CD4-positive, alpha-beta T cell treated with Interleukin-6 for 4 hours (primary cell): ENCODE measurements at places on chromosomes 2 and 18.

DNA sequence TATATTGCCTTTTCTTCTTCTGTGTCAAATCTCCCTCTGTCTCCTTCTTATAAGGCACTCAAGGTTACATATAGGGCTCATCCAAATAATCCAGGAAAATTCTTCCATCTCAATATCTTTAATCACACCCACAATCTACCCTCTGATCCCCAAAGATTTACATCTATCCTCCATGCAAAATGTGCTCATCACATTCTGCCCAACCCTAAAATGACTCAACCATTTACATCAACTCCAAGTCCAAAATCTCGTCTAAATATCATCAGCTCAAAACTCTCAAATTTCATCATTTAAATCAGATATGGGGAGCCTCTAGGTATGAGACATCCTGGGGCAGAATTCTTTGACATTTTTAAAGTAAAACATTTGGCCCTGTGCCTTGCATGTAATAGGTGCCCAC, 1349.8 kb downstream of the SUCLG1 start:
- DNase-seq, result no peak

DNA sequence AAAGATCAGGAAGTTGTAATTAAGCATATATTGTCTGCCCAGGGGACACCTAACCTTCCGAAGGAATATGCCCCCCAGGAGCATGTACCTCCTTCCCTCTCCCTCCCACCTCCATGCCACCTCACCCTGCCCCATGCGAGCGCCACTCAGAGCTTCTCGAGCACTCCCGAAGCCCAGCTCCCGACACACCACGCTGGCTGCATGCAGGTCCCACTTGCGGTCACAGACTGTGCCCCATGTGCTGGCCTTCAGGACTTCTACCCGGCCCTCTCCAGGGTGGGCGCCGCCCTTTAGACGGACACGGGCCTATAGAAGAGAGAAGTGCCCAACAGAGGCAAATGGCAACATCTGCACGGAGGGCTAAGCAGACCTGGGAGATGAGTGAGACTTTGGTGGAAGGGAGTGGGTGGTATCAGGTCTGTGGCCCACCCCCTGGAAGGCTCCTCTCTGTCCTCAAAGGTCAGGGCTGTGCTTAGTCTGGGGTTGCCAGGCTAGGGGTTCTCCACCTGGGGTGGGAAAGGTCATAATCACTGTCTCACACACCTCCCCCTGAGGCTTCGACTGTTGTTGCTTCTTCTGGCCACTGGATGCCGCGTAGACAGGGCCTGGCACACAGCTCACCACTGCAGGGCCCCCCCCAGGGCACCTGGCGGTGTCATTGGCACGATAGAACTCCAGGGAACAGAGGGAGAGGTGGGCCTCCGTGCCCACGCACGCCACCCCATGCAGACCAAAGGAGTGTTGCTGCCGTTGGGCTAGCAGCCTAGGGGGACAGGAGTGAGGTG, 6.6 kb downstream of the HTRA2 start:
- DNase-seq, result no peak

DNA sequence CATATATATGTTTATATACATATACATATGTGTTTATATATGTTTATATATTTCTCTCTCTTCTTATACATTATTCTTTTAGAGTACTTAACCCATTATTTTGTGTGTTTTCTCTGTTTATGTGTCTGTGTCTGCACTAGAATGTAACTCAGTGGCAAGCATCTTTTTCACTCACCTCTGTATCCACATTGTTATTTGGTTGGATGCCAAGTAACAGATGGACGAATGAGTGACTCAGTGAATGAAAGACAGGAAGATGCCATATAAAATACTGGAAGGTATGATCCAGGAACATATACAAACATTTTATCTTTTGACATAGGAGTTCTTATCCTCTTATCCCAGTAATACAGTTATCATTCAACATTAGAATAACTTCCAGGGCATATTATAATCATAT, 684.8 kb downstream of the RNF144A start:
- DNase-seq, result no peak

GRCh38 chr2:222860740-222861410, at the start of gene ACSL3:
TSS of gene ACSL3 (plus strand) at chr2:222861036. CDS start at chr2:222908773, 47,737 bp downstream.
- peak; percentile 91 for DNase-seq

- peak; percentile 53 for DNase-seq
These were observed 743 bp downstream of the XPO1 start for GRCh38 chr2:61537277-61537949.

DNA sequence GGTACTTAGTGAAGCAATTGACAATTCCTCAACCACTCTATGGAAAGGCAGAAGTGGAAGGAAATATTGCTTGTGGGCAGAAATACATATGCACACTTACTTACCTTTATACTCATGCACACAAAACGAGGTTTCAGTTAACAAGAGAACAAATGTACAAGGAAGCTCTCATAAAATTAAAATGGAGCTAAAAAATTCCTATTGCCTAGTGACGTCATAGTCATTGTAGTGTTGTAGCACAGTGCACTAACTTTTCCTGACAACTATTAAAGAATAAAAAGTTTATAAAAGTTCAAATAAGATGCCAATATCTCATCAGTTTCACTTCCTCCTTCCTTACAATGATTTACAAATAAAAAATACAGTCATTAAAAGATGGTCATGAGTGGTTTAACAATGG, 1161.9 kb upstream of the NRXN1 start:
- DNase-seq, result no peak

- no peak for DNase-seq
These were observed 34.8 kb downstream of the PPP1R1C start for GRCh38 chr2:182020286-182021070.

- DNase-seq, result no peak
These were observed 30.9 kb upstream of the IER3IP1 start for GRCh38 chr18:47206945-47207637.

DNA sequence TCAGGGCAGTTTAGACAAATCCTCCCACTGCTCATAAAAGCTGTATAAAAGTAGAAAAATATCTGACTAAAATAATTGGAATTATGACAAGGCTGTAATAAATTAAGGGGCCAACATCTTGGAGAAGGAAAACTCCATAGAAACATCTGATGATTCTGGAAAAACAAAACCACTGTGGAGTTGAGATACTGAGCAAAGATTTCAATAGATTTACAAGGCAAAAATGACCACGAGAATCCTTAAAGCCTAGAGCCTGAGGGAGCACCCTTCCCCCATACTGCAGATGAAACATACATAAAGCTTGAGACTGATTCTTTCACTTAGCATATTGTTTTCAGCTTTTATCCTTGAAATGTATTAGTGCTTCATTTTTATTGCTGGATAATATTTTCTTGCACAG, 286.4 kb upstream of the MMADHC start:
- DNase-seq, result no peak

DNA sequence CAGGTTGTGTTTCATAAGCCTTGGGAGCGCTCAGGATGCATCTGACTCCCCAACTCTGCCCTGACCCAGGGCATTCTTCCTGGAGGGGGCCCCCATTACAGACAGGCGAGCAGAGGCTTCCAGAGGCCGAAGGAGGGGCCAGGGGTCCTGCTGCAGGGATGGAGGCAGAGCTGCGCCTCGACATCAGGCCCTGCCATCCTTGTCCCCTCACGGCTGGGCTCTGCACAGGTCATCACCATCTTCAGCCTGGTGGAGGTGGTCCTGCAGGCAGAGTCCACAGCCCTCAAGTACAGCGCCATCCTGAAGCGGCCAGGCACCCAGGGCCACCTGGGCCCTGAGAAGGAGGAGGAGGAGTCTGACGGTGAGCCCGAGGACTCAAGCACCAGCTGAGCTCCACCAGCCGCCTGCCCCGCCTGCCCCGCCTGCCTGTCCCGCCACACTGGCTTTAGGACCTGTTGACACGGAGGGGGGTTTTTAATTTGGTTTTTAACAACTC, 42.3 kb upstream of the ALPP start:
- DNase-seq, result no peak

GRCh38 chr2:232288489-232289030, 90.0 kb upstream of the ALPP start:
- no peak for DNase-seq

DNA sequence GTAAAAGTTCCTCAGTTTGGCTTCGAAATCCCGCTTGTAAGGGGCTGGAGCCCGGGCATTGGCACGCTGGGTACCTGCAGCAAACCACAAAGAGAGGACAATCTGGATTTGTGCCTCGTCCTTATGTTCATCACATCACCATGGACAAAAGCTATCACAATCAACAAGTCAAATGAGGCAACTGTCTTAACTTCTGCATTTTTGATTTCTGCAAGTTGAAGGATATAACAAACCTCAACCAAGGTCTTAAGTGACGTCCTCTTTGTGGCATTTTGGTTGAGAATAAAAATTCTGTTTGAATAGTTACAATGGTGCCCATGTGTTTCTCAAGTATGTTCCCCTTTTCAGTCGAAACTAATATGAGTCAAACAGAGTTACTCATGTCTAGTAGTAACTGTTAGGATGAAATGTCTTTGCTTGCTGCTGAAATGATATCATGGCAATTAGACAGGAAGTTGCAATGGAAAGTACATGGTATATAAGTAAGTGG, 70.8 kb upstream of the STK17B start:
- no peak for DNase-seq

- no peak for DNase-seq
These were observed 182.5 kb upstream of the HDAC4 start for GRCh38 chr2:239583171-239583878.

GRCh38 chr2:180322781-180323180, 315.7 kb upstream of the CWC22 start:
- no peak for DNase-seq

- no peak for DNase-seq
These were observed 92.3 kb downstream of the CLIP4 start for GRCh38 chr2:29207352-29208148.

GRCh38 chr2:174717273-174717672, 47.0 kb downstream of the CHRNA1 start:
- peak; percentile 46 for DNase-seq

DNA sequence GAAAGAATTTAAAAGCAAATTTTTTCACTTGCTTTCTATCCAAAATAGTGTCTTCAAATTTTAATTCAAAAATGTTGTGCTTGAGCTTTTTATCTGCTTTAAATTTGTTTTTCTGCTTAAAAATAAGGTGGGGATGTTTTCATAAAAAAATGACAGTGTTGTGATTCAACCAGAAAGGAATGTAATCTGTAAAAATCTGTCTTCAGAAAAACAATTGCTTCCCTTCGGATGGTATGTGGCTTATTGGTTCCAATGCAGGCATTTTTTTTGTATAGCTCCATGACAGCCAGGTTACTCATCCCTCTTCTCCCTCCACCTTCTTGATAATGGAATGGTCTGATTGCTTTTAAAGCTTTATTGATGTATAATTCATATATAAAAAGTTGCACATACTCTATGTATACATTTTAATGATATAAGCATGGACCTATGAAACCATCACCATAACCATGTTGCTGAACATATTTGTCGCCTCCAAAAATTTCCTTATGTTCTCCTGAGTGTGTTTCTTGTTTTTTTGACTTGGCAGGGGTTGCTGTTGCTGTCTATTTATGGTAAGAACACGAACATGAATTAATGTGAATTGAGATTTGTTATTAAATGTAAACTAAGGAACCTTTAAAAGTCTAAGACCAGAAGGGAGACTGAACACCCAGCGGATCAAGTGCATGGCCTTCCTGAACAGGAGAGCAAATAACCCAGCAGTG, 363.7 kb upstream of the SPHKAP start:
- DNase-seq, result no peak

GRCh38 chr2:178528647-178529046, 48.4 kb downstream of the PLEKHA3 start:
- no peak for DNase-seq

DNA sequence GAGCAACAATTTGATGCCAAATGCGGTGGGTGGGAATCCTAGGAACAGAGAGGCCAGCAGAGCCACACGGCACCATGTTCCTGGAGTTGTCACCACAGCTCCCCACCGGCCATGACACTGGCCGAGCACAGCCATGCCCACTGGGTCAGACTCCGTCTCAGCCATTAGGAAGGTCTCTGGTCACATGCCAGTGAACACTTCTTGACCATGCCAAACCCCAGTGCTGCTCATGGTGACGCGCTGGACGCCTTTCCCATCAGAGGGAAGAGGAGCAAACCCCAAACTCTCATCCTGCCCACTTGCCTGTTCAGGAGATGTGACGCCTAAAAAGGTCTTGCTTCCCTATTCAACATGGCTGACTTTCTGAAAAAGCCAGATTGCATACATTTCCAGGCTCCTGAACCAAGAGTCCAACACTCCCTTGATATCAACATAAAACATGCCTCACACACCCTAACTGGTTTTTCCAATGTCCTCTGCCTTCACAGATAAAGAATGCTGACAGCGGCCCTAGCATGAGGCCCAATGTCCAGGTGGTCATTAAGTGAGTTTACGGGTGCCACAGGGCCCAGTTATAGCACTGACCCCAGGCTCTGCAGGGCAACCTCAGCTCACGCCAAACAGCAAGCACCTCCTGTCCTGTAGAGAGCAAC, 31.9 kb downstream of the TFCP2L1 start:
- no peak for DNase-seq

DNA sequence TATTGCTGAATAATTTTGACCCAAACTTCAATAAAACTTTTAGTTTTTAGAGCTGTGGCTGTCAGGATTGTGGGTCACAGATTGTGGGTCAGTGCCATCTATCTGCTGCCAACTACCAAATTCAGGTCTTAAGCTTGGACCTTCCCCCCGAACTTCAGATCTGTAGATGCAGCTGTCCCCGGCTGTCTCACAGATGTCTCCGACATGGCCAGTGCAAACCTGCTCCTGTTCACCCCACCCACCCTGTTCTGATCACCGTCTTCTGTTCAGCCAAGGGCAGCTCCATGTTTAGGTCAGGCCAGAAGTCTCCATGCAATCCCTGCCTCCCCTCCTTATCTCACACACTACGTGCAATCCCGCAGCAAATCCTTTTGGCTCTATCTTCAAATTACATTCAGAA, 175.0 kb downstream of the PRKCE start:
- no peak for DNase-seq

- no peak for DNase-seq
These were observed 889 bp downstream of the ZC3H15 start for GRCh38 chr2:186486651-186487647.

- DNase-seq, result no peak
These were observed 56.0 kb downstream of the SERPINB7 start for GRCh38 chr18:63831080-63831788.

- DNase-seq, result no peak
These were observed 710.0 kb downstream of the LRRTM4 start for GRCh38 chr2:76812156-76812555.

- DNase-seq, result no peak
These were observed 29.1 kb upstream of the RNU4ATAC start for GRCh38 chr2:121501554-121501953.

GRCh38 chr2:18232731-18233438, 327.6 kb downstream of the RDH14 start:
- DNase-seq, result no peak

DNA sequence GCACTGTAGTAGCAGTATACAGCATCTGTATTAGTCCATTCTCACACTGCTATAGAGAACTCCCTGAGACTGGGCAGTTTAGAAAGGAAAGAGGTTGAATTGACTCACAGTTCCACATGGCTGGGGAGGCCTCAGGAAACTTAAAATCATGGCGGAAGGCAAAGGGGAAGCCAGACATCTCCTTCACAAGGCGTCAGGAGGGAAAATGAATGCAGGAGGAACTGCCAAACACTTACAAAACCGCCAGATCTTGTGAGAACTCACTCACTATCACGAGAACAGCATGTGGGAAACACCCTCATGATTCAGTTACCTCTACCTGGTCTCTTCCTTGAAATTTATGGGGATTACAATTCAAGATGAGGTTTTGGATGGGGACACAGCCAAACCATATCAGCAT, 25.4 kb downstream of the MAP4K4 start:
- DNase-seq, result no peak

GRCh38 chr2:99640635-99641151, 150.9 kb upstream of the REV1 start:
- no peak for DNase-seq
